ENCODE measurements at places on chromosomes 12 and 14.

- no peak for DNase-seq
These were observed 72.4 kb downstream of the USP15 start for GRCh38 chr12:62332598-62332997.

GRCh38 chr12:5497329-5498053 lies 65.6 kb downstream of the NTF3 start:
- no peak for DNase-seq

DNA sequence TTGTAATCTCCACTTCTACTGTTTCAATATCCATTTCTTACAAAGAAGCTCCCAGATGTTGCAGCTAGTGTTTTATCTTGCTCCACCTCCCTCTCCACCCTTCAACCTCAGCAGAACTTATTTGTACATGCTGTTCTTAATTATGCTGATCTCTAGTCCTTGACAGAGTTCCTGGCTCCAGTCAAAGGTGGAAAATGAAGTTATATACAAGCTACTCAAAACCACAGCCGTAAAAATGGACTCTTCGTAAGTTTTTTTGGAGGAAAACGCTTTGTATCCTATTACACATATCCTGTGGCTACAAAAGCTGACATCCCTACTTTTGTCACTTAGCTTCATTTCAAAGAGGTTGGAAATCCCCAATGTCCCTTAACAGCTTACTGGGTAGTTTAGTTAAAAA lies 1.3 kb downstream of the CLEC1A start:
- DNase-seq = no peak

GRCh38 chr12:88703790-88704189 lies 123.5 kb upstream of the KITLG start:
- no peak for DNase-seq

DNA sequence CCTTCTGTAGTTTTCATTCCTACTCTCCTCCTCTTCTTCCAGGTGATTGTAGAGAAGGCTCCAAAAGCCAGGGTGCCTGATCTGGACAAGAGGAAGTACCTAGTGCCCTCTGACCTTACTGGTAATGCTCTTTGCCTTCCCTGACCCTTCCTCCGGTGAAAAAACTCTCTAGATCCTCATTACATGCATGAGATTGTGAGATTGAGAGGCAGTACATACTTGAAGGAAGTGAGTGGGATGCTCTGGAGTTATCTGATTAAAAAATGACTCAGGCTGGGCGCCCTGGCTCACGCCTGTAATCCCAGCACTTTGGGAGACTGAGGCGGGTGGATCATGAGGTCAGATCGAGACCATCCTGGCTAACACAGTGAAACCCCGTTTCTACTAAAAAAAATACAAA lies 5.3 kb downstream of the GABARAPL1 start:
- no peak for DNase-seq

- no peak for DNase-seq
These were observed 9.7 kb downstream of the POLE start for GRCh38 chr12:132677492-132677891.

DNA sequence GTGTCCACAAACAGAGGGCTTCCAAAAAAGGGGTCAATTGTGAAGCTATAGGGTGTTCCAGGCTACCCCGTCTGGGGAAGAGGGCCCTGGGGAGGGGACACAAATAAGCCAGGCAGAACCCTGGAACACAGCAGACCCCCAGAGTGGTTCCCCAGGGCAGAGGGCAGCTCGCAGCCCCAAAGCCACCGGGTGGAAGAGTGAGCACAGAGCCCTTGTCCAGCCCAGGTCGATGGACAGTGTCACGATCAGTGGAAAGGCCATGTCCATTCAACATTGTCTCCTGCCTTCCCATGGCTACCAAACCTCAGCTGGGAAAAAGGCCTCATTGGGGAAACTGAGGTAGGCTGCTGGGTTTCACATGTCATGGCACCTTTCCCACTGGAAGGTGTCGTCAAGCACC lies 131.4 kb downstream of the DICER1 start:
- no peak for DNase-seq

Data from activated T-cell treated with anti-CD3 and anti-CD28 coated beads, Interleukin-2, amount 50 U/mL, for 1 hour (primary cell).